ENCODE measurements at places on chromosomes 1 and 21.

DNA sequence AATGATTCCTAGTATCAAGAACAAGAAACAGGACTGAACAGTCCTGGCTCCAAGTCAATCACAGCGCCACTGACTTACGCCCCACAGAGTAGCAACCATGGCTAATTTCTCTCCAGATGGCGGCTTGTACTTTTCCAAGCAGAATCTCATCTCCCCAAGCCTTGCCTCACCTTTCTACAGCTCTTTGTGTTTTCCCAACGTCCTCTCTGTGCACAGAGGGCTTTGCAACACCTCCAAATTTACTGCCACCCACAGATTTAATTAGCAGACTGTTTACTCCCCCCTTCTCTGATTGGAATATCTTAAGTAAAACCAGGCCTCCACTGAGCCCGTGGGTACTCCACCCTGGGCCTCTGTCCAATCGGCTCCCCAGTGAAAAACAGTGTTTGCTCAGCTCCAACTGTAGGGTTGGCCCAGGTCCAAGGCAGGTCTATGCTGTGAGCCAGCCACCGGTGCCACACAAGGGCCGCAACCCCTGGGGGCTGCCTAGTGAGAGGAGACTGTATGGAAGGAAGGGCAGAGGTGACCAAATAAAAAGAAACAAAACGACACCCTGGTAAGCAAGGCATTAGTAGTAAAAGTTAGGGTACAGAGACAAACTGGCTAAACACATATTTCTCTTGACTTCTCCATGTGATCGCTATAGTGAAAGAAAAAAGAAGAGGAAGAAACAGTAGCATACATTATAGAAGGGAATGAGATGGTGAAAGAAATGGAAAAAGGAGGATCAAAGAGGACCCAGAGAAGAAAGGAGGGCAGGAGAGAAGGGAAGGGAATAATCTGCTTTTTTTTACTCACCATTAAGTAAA, 128.4 kb upstream of the SOD1 start:
- DNase-seq, result no peak

GRCh38 chr1:160657250-160657781, 10.5 kb upstream of the SLAMF1 start:
- DNase-seq, result no peak

DNA sequence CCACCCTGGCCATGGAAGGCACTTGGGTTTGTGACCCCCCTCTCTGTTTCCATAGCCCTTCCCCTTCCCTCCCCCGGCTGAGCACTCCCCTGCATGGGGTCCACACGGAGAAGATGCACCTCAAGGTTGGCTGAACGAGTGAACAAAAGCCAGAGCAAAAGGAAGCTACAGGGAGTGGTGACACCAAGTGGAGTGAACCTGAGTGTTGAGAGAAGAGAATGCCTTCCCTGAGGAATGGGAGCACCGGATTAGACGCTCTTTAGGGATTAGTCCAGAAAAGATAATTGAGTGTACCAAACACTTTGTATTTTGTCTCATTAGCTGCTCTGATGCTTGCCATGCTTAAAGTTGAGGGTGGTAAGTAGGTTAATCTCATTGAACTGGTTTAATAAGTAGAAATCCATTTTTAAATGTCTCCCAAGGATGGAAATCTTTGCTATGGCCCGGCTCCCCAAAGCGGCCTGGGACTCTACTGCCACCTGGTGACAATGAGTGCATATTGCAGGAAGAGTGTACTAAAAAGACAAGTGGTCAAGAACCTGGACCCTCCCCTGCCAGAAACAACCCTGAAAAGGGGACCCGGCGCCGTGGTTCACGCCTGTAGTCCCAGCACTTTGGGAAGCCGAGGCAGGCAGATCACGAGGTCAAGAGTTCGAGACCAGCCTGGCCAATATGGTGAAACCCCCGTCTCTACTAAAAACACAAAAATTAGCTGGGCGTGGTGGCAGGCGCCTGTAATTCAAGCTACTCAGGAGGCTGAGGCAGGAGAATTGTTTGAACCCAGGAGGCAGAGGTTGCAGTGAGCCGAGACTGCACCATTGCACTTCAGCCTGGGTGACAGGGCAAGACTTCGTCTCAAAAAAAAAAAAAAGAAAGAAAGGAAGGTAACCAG, 150.6 kb upstream of the ZC3H12A start:
- DNase-seq, result peak; percentile 2

DNA sequence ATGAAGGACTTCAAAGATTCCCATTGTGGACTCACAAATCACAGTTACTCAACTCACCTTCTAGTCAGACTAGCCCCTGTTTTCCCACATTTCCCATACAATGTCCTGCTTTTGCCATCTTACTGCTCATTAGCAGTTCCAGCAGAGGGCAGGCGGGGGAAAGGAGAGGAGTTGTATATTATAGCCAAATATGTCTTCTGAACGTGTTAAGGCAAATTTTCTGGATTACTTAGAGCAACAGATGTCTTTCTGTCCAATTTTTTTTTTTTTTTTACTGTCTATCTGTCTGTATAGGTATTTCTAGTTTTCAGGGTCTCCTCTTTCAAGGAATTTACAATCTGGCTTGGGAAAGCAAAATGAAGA, 29.9 kb upstream of the DDAH1 start:
- peak; percentile 32 for DNase-seq

DNA sequence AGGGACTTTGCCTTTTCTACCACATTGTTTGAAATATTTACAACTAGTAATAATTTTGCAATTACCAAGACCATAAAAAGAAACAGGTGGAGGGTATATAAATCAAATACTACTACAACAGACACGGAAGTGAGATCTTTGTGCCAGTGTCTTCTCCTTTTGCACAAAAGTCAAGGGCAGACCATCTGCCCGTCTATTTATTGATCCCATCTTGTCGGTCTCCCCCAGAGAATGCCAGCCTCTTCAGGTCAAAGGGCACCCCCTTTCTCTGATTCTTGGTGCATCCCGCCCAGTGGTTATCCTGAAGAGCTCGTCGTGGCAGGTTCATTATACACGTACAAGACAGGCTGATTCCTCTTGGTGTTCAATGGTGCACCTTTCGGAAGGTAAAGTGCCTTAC, 4.8 kb upstream of the PDE9A start:
- DNase-seq, result no peak

DNA sequence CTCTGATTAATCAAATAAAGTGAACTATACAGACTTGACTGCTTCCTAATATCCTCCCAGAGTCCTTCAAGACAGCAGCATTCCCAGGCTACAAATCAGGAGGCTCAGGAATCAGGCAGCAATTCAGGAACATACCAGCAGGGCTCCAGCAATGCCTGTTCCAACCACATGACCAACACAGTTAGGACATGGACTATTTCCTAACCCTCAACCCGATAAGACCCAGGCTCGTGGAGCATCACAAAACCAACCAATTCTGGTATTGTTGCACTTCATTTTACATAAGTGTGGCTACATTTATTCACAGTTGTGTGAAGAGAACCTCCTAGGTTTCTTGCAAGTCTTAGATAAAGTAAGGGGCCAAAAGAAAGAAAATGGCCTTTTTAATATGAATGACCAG, 546.2 kb upstream of the ADGRL2 start:
- DNase-seq, result no peak

DNA sequence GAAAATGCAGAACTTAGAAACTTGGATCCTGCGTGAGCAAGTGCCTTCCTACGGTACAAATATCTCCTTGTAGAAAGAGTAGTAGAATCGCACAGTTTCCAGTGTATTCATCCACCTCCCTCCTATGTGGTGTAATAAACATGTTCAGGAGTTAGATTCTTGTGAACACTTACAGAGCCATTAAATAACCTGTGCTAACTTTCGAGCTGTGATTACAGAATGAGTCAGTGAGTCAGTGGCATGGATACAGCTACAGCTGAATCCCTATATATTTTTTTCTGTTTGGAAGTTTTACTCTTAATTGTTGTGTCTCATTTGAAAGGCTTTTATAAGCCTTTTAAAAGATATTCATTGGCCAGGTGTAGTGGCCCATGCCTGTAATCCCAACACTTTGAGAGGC, 148.7 kb downstream of the EDEM3 start:
- DNase-seq, result no peak

DNA sequence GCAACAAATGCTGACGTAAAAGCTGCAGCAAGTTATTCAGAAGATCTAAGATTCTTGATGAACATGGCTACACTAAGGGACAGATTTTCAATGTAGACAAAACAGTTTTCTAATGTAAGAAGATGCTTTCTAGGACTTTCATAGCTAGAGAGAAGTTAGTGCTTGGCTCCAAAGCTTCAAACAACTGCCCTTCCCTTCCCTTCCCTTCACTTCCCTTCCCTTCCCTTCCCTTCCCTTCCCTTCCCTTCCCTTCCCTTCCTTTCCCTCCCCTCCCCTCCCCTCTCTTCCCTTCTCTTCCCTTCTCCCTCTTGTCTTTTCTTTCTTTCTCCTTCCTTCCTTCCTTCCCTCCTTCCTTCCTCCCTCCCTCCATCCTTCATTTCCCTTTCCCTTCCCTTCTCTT, 365.3 kb upstream of the ADGRL4 start:
- DNase-seq, result no peak

DNA sequence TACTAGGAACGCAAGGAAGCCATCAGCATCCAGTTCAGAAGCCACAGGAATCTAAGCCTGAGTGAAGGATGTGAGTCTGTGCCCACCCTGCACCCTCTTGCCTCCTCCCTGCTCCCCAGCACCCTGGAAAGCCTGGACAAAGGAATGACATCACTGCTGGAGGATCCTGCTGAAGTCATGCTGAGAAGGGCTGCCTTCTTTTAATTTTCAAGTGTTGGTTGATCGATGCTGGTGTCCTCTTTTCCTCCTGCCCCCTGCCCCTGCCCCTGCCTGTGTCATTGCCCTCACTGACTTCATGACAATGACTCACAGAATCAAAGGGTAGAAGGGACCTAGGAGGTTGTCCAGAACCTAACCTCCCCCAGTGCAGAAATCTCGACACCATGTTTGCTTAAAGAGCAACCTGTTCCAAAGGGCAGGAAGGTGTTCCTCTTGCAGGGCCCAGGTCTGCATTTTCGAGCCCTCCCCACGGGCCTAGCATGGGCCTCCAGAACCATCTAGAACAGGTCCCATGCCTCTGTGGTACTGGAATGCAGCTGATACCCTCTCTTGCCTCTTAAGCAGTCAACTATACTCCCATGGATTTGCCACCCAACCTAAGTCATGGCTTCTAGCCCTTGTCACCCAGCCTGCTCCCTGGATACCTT, 9.6 kb downstream of the DHRS3 start:
- no peak for DNase-seq

Data from fibroblast of skin of right quadriceps (primary cell).